H1 (cell line): ENCODE measurements at places on chromosomes 1 and 21.

GRCh38 chr21:43306911-43307676 lies 119.8 kb downstream of the SIK1 start:
- DNase-seq: no peak

DNA sequence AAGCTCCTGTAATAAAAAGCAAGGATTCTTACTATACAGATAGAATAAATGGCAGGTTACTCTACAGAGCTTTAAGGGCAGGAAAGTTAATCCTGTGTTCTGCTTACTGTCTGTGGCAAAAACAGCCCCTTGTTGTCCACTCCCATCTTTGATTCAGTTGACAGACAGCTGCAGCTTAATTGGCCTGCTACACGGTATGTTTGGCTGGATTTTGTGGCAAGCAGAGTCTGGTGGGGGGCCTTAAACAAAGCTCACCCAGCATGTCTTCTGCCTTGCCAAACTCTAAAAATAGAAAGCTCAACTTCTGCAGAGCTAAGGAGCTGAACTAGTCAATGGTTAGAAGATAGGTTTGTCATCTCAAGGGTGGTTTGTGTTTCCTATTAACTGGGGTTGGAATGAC lies 407.2 kb downstream of the HLX start:
- no peak for DNase-seq

GRCh38 chr1:205357567-205357966 lies 845 bp upstream of the KLHDC8A start:
- DNase-seq: no peak

GRCh38 chr1:164740000-164740526 lies 181.1 kb downstream of the PBX1 start:
- no peak for DNase-seq

DNA sequence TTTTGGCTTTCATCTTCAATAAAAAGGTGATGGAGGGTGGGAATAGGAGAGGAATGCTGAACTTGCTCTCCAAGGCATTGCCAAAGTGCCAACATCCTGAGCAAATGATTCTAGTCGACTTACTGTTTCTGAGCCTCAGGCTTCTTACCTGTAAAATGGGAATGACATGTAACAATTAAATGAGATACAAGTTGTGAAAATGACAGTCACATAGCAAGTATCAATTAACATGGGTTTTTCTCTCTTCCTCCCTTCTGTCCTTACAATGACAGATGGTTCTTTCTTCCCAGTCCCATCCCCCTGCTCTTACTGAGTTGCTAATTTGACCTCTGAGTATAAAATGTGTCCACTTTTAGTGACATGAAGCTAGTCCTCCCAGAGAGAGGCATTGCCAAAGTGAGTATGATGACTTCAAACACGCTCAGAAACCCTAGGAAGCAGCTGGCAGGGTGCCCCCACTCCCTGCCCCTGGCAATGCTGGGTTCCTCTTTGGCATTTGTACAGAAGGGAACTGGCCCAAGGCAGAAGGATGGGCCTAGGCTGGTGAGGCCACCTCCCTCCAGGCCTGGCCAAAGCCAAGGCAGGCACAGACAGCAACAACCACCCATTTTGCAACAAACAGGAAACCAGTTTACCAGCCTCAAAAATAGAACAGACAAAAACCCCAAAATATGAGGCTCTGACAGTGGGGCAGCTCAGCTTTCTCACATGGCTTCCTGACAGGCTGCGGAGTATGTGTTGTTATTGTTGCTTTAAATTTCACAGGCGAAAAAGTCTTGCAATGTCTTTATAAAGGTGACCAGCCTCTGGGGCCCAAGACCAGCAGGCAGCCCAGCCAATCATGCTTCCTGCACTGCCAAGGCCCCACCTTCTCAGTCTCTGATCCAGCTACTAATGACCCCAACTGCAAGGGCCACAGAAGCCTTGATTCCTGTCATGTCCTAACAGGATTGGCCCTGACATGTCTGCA lies 115.9 kb downstream of the HIVEP3 start:
- no peak for DNase-seq

GRCh38 chr1:21005466-21006239 lies 171.0 kb downstream of the EIF4G3 start:
- no peak for DNase-seq

DNA sequence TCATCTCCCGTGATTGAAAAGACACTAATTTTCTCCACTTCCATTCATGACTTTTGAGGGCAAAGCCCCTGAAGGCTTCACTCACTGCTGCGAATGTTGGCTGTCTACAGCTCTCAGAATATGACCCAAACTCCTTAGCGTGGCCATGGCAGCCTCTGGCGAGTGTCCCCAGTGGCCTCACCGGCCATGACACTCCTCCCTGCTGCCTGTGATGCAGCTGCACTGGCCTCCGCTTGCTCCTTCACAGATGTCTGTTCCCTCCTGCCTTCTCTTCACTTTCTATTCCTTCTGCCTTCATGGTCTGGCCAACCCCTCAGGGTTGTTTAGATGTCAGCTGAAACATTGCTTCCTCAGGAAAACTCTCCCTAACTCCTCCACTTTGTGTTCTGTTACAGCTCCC lies 30.8 kb upstream of the PTPRF start:
- DNase-seq: no peak

DNA sequence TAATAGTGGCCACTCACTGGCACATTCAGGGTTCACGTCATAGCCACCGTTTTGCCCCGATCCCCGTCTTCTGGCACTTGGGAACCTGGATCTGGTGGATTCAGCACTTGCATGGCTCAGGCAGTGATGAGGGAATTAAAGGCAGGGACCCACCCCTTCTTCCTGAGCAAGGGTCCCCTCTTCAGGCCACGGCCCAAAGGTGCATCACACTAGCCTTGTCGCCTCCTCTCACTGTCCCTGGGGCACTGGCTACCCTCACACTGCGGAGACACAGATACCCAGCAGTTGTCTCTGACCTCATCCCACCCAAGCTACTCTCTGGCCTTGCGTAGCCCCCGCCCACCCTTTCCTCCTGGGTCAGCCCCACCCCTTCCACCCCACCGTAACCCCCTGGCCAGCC lies 19.9 kb upstream of the LDLRAP1 start:
- peak; percentile 90 for DNase-seq

- no peak for DNase-seq
These were observed 39.6 kb downstream of the NUF2 start for GRCh38 chr1:163361123-163361934.

DNA sequence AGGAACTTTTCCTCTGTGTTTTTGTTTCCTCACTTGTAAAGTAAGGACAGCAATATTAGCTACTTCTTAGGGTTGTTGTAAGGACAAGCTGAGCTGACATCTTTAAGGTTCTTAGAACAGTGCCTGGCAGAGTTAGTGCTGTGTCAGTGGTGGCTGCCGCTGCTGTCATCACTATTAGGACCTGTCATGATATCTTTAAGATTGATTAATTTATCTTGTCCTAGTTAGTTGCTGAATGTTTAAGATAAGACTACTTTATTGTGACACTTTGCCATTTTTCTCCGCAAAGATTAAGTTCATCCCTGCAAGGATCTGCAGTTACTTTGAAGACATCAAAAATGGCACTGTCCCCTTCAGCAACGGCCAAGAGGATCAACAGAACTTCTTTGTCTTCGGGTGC lies 40.1 kb upstream of the GPR88 start:
- DNase-seq: no peak

GRCh38 chr1:174174461-174175329 lies 15.4 kb downstream of the RABGAP1L start:
- no peak for DNase-seq

GRCh38 chr1:8976338-8976737 lies 30.7 kb downstream of the CA6 start:
- no peak for DNase-seq

DNA sequence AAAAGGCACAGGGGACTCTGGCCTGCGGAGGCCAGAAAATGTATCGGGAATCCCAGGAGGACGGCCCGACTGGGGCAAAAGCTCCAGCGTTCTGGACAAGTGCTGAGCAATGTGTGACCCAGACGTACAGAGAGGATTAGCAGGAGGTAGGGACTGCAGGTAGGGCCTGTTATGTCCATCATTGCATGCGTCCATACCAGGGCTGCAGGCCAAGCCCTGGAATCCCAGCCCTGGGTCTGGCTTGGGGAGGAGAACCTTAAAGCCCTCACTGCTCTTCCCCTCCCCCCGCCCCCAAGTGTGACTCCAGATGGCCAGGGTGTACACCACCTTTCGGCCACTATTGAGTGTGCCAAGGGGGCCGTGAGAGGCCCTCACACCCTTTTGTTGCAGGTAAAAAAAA lies 2.0 kb downstream of the RNF207 start:
- DNase-seq: no peak

DNA sequence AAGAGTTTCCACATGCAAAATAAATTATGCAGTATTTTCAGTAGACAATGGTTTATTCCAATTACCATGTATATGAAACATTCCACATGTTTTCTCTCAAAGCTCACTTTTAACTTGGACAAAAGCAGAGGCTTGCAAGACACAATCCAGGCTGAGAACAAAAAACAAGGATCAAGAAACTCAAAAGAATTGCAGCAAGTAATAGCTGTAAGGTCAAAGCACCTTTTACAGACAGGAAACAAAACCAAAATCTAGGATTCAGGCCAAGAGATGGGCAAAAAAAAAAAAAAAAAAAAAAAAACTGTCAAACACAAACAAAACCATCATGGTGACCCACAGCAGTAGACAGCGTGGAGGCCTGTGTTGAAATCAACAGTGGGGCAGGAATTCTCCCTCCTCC lies 9.3 kb downstream of the RGS1 start:
- no peak for DNase-seq

- no peak for DNase-seq
These were observed 19.0 kb upstream of the TLCD4 start for GRCh38 chr1:95098196-95098595.

DNA sequence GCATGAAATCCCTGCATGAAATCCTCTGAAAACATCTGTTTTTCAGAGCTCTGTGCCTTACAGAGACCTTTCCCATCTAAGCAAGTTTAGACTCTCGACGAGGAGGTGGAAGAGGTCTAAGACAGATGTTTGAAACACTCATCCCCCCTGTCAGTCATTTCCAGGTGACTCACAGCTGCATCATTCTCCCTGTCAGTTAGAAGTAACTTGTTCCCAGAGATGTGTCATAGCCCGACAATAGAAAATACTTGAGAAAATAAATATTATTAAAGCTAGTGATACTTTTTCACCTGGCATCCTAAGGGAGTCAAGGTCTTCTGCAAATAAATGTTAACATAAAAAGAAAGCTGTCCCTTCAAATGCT lies 41.6 kb upstream of the SEC16B start:
- DNase-seq: no peak

GRCh38 chr1:167720965-167721616 lies 691 bp upstream of the MPZL1 start:
- no peak for DNase-seq

- DNase-seq: no peak
These were observed at the start of gene SLAMF8 for GRCh38 chr1:159826441-159827101. TSS of gene SLAMF8 (plus strand) at chr1:159826873. CDS start at chr1:159826899, 26 bp downstream.

GRCh38 chr1:41383094-41383852 lies 22.0 kb downstream of the FOXO6 start:
- DNase-seq: no peak
